Epithelial cell of prostate (primary cell): ENCODE measurements at places on chromosomes 12 and 14.
A peak's percentile ranks its signal among the peaks of the same experiment; 100 is the strongest.

DNA sequence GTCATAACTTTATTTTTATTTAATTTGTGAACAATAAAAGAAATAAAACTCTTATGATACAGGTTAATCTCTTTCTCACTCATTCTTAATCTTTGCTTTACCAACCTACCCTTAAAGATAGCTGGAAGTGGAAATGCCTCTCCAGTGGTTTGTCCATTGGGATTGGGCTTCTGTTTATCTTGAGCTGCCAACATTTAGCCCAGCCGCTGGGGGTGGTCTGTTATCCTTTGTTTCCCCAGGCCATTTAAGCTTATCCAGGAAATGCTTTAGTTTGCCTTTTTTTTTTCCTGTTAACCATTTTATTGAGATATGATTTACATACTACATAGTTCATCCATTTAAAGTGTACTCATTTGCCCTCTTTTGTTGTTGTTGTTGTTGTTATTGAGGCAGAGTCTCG is 8.2 kb downstream of the TDG start:
- DNase-seq: no peak

- no peak for DNase-seq
Observed at GRCh38 chr14:31380106-31380505, 40.2 kb downstream of the HEATR5A start.

GRCh38 chr14:104118006-104118844 is 20.2 kb upstream of the KIF26A start:
- no peak for DNase-seq

- DNase-seq: no peak
Observed at GRCh38 chr12:62468397-62468796, 1.8 kb downstream of the MON2 start.

DNA sequence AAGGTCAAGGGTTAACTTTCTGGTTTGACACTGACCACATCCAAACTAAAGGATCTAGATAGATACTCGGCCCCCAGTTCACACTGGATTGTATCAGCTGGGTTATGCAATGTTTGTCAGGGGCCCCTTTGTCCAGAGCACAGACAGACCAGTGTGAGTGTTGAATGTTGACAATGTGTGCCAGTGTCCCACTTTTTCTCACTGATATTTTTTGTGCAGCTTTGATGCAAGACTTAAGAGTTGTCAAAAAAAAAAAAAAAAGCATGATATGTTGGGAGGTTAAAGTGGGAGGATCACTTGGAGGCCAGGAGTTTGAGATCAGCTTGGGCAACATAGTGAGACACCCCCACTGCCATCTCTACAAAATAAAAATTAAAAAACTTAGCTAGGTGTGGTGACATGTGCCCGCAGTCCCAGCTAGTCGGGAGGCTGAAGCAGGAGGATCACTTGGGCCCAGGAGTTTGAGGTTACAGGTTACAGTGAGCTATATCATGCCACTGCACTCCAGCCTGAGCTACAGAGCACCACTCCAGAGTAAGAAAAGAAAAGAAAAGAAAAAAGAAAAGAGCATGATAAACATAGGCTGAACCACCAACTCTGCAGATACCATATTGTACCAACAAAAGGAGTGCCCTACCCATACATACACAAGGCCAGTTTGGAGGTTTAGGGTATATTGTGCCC is 97.5 kb downstream of the LGR5 start:
- DNase-seq: no peak

- DNase-seq: peak; percentile 16
Observed at GRCh38 chr14:54893151-54893760, 9.4 kb downstream of the GCH1 start.

DNA sequence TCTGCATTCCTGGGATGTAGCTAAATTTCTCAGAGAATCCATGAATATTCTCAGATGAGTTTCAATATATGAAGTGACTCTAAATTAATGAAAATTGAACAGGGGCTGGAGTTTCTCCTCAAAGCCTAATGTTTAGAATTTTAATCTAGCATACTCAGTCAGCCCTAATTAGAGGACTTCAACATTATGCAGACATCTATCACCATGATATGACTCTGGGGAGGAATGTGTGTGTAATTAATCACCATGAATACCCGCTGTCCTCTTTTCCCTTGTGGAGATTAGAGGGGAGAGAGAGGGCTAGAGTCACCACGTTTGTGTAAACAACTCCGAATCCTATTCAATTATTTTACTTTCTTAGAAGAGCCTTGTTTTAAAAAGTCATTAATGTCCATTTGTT is 698.6 kb upstream of the MDGA2 start:
- DNase-seq: no peak

DNA sequence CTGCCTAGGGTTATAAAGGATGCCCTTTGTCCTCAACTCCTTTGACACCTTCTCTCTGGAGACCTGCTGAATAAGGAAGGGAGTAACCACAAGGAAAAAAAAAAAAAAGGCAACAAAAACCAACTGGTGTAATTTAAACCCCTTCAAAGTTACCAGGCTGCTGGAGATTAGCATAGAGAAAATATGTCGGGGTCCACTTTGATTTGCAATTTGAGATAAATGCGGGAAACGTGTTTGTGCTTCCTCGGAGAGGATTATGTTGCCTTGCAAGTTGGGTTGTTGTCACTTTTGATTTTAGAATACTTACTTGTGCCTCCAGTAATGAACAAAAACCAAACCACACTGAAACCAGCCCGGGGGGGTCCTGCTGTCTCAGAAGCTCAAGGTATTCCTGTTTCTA is 200.2 kb upstream of the MYL2 start:
- no peak for DNase-seq

- DNase-seq: no peak
Observed at GRCh38 chr14:24185026-24185425, 3.6 kb downstream of the IPO4 start.

- DNase-seq: no peak
Observed at GRCh38 chr12:49720214-49720613, 13.0 kb upstream of the FMNL3 start.

DNA sequence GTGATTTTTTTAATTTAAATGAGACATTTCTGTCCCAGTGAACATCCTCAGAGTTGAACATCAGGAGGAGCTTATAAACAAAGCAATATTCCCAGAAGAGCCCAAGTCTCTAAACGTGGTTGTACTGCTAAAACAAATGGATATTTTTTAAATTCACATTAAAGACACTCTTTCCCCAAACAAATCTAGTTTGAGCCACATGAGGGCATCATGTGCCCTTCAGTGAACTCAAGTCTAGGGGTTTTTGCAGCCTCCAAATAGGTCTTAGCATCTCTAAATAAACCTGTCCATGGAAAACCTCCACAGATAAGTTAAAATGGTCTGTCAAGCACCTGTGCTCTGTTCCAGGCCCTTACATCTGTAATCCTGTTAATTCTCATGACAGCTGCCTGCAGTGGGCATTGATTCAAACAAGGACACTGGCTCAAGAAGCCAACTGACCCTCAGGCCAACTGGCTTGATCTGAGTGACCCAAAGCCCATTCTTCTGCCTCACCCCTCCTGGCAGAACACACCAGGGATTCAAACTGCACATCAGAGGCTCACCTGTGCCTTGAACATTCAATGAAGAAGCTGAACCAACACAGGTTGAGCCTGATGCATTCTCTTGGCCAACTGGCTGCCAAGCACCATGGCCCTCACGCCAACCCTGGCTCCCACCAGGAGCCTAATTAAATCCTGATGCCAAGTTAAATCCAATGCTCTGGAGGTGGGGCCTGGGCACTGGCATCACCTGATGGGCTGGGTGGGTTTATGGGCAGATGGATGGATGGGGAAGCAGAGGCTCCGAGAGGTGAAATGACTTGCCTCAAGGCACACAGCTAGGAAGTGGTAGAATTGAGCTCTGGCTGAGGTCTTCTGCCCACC is 8.6 kb downstream of the ISCU start:
- no peak for DNase-seq

DNA sequence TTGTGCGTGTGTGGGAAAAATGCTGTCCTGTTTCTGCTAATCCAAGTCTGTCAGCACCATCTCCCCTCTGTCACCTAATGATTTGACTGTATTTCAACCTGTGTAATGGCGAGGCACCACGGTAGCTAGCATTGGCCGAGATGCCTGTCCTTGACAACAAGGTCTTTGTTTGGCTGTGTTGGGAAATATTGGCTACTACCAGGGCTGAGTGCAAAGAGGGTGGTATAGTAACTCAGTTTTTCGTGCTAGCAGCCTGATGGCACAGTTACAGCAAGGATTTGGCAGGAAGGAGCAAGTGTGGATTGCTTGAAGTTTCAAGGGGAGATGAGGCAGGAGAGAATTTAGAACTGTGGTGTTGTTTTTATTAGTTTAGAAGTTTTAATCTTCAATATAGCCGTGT is 440.3 kb upstream of the RGS6 start:
- DNase-seq: no peak

DNA sequence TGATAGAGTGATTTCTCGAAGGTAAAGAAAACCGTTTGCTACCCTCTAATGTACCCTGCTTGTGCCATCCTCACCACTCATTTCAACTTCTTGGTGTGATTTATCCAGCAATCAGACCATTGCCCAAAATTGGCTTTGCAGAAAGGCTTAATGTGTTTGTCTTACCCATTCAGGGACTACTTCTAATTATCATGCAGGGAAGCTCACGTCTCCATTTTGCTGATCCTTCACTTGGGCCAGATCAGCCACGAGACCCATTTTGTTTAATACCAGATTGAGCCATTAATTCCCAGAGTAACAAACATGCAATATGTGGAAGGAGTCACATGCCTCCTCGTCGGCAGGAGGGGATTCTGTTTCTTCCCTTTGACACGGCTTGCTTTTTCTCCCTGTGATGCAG is 51.1 kb upstream of the CRY1 start:
- no peak for DNase-seq

DNA sequence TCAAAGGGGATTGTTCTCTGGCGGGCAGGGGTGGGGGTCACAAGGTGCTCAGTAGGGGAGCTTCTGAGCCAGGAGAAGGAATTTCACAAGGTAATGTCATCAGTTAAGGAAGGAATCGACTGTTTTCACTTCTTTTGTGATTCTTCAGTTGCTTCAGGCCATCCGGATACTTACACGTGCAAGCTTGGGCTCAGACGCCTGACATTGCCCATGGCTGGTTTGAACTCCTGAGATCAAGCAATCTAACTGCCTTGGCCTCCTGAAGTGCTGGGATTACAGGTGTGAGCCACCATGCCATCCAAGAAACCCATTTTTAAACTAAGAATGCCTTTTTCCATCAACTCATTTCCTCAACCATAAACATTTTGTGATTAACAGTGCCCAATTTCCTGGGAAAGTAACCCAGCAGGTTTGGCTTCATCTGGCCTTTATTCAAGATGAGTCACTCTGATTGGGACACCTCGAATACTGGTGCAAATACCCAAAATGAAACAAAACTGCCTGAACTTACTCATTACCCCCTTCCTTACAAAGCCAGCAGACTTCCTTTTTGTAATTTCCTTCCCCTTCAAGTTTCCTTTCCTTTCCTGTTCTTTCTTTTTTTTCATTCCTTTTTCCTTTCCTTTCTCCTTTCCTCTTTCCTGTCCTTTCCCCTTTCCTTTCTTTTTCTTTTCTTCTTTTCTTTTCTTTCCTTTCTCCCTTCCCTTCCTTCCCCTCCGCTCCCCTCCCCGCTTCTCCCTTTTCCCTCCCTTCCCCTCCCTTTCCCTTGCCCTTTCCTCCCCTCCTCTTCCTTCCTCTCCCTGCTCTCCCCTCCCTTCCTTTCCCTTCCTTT is 10.2 kb upstream of the RNASE10 start:
- no peak for DNase-seq

GRCh38 chr14:29273513-29273912 is 506.9 kb downstream of the FOXG1 start:
- DNase-seq: no peak

GRCh38 chr14:99506276-99506675 is 25.1 kb downstream of the CCNK start:
- no peak for DNase-seq

GRCh38 chr12:65278576-65279368 is at the start of gene MSRB3:
Gene MSRB3, plus strand, starts transcription at chr12:65278683. Its CDS starts 29,897 bp downstream, at chr12:65308580.
- DNase-seq: no peak

DNA sequence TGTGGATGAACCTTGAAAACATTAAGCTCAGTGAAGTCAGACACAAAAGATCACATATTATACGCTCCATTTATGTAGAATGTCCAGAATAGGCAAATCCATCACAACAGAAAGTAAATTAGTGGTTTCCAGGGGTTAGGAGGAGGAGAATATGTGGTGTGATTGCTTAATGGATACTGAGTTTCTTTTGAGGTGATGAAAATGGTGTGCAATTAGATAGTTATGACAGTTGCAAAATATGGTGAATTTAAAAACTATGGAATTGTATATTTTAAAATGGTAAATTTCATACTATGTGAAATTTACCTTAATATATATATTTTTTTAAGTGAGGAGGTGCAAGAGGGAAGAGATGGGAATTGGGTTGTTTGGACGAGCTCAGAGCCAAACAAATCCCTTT is 46.3 kb upstream of the KICS2 start:
- DNase-seq: no peak

GRCh38 chr14:51093371-51094281 is 1.3 kb downstream of the TRIM9 start:
- DNase-seq: no peak

GRCh38 chr12:116929885-116930284 is 19.1 kb downstream of the FBXW8 start:
- no peak for DNase-seq

GRCh38 chr14:73645248-73645610 is 443 bp downstream of the DNAL1 start:
- no peak for DNase-seq

- no peak for DNase-seq
Observed at GRCh38 chr12:53564941-53565340, 57.7 kb upstream of the NPFF start.

GRCh38 chr14:54908190-54908589 is 5.6 kb upstream of the GCH1 start:
- DNase-seq: no peak

DNA sequence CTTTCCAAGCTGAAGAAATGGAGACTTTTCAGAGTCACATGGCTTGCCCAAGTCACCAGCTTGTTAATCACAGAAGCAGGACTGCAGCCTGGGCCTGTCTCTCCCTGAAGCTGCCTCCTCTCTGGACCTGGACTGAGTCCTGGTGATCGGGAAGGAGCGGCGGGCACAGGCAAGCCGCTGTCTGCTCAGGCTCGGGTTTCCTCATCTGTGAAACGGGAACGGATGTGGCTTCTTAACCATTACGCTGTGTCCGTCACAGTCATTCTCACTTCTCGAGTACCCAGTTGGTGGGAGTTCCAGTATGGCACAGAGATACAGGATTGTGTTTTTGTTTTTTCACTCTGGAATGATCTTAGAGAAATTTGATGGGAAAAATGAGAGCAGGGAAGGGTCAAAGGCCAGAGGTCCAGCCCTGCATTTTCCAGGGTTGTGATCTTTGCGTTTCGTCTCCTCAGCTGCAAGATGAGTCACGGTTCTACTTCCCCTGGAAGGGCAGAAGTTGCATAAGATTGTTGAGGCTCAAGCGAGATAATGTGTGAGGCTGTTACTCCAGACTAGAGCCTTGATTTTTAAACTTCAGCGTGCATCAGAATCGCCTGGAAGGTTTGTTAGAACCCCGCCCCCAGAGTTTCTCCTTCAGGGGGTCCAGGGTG is 7.6 kb upstream of the LRTM2 start:
- DNase-seq: no peak

GRCh38 chr14:45212231-45212630 is 40.8 kb downstream of the MIS18BP1 start:
- DNase-seq: no peak
